CD4-positive, alpha-beta T cell (primary cell): ENCODE measurements at places on chromosomes 1 and 21. TPM values are rescaled to one million over a fixed set of nuclear protein-coding genes. Genes with fewer than 3 reads are reported as not detected.

DNA sequence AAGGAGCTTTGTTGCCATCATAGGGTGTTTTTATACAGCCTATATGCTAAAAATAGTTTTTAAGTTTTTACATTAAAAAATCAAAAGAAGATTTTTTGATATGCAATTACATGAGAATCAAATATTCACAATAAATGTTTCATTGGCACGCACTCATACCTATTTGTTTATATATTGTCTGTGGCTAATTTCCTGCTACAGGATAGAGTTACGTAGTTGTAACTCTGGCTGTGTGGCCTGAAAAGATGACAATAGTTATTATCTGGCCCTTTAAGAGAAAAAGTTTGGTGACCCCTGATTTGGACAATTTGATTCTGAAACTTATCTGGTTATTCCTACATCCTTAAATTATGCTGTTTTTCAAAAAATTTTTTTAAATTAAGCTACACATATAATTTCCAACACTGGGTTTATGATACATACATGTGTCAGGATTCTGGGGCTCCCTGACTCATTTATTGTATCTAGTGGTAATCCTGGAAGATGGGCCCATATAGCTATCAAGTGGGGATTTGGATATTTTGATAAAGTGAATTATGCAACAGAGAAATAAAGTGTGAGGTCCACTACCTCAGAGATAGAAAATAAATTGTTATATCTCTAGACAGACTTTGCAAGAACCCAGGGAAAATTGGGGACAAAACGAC lies 370.2 kb upstream of the LYPLAL1 start:
- H3K4me1 ChIP-seq: no peaks in the 10 kb centered on the region
- no peaks in the 10 kb centered on the region for H3K36me3 ChIP-seq
- DNase-seq: no peak
- H3K27me3 ChIP-seq: no peaks in the 10 kb centered on the region

GRCh38 chr1:57341721-57342120 lies 82.1 kb downstream of the DAB1 start:
- H3K27me3 ChIP-seq: no peaks in the 10 kb centered on the region
- no peaks in the 10 kb centered on the region for H3K36me3 ChIP-seq
- H3K4me3 ChIP-seq: no peak overlapping the region
- DNase-seq: no peak
- no peaks in the 10 kb centered on the region for H3K4me1 ChIP-seq

GRCh38 chr1:222814536-222815439 lies at the start of gene DISP1:
Gene DISP1 (plus strand): TSS chr1:222815039. CDS start chr1:222942824, 127,785 bp downstream.
- H3K4me1 ChIP-seq: peaks cover 17% of the 10 kb centered on the region
- no peaks in the 10 kb centered on the region for H3K36me3 ChIP-seq
- peak; percentile 88 for DNase-seq
- no peaks in the 10 kb centered on the region for H3K27me3 ChIP-seq

DNA sequence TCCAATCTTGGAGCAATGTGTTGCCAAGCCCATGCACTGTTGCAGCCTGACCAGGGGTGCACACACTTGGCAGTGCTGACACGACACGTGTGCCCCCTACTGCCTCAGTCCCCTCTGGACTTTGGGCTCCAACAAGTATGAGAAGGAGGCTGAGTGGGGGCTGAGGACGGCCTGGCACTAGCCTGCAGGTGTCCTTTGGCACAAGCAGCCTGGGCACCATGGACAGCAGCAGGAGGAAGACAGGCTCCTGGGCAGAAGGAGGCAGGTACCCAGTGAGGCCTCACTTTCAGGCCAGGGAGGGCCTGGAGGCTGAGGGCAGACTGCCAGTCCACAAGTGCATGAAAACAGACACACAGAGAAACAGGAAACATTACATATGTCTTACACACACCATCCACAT lies 1702.9 kb upstream of the B3GALT2 start:
- no peak overlapping the region for H3K4me3 ChIP-seq
- no peaks in the 10 kb centered on the region for H3K36me3 ChIP-seq
- no peak overlapping the region for H3K27ac ChIP-seq

DNA sequence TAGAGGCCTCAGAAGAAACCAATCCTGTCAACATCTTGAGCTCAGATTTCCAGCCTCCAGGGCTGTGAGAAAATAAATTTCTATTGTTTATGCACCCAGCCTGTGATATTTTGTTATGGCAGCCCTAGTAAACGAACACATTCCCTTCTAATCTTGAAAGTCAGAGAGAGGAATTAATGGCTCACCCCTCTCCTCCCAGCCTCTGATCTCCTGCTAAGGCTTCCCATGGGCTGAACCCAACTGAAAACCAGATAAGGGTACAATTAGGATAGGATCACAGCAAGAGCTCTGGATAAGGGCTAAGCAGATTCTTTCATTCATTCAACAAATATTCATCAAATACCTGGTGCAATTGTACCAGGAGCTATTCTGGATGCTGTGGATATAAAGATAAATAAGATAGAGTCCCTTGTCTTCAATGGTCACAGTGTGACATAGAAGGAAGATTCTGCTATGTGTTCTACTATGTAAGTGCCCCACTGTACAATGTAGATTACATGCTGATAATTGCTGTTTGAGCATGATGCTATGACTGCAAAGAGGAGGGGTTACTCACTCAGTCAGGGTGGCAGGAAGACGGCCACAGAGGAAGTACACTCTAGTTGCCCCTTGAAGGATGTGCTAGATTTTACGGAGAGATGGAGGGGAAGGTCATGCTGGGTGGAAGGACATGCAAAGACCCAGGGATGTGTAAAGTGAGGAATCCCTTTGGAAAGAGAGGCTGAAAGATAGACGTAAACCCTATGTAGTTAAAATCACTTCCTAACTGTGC lies 203.3 kb upstream of the JUN start:
- H3K27ac ChIP-seq: no peak overlapping the region
- H3K36me3 ChIP-seq: no peaks in the 10 kb centered on the region
- peaks cover 11% of the 10 kb centered on the region for H3K4me1 ChIP-seq
- no peaks in the 10 kb centered on the region for H3K27me3 ChIP-seq
- no peak overlapping the region for H3K4me3 ChIP-seq

DNA sequence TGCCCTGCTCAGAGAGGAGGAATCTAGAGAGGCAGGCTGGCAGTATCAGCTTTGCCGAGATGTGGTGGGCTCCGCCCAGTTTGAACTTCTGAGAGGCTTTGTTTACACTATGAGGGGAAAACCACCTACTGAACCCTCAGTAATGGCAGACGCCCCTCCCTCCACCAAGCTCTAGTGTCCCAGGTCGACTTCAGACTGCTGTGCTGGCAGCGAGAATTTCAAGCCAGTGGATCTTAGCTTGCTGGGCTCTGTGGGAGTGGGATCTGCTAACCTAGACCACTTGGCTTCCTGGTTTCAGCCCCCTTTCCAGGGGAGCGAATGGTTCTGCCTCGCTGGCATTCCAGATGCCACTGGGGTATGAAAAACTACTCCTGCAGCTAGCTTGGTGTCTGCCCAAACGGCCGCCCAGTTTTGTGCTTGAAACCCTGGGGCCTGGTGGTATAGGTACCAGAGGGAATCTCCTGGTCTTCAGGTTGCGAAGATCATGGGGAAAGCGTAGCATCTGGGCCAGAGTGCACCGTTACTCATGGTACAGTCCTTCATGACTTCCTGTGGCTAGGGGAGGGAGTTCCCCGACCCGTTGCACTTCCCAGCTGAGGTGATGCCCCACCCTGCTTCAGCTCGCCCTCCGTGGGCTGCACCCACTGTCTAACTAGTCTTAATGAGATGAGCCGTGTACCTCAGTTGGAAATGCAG lies 43.6 kb downstream of the C21orf91 start:
- peak overlapping the region; percentile 34 for H3K4me3 ChIP-seq
- peaks cover 26% of the 10 kb centered on the region for H3K4me1 ChIP-seq
- peak overlapping the region; percentile 56 for H3K27ac ChIP-seq
- no peaks in the 10 kb centered on the region for H3K36me3 ChIP-seq

DNA sequence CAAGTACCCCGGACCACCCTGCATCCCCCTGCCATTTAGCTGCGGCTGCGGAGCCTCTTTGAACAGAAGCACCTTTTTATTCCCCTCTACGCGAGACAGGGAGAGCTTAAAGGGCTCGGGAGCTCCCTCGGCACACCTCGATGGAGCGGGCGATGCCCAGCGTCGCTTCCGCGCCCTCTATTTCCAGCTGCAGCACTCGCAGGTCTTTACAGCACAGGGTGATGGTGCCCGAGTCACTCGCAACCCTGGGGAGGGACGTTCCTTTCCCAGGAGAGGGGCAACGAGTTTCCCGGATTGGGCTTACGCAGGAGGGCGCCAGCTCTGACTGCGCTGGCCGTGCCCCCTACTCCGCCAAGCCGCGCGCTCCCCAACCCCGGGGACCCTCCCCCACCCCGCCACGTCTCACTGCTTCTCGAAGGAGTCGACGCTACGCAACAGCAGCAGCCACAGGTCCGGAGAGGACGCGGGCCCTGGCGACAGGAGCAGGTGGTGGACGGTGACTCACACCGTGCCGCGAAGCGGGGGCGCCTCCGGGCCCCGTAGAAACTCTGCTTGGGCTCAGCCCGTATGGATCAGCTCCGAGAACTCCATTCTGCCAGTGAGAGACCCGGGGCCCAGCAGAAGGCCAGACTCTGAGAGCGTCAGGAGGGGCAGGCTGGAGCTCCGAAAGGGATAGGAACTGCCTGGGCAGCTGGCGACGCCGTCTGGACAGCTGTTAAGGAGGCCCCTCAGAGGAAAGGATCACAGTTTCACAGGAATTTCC lies 5.8 kb upstream of the FAM167B start:
- no peak for DNase-seq
- peak overlapping the region; percentile 90 for H3K4me3 ChIP-seq
- H3K36me3 ChIP-seq: no peaks in the 10 kb centered on the region
- H3K27me3 ChIP-seq: no peaks in the 10 kb centered on the region

DNA sequence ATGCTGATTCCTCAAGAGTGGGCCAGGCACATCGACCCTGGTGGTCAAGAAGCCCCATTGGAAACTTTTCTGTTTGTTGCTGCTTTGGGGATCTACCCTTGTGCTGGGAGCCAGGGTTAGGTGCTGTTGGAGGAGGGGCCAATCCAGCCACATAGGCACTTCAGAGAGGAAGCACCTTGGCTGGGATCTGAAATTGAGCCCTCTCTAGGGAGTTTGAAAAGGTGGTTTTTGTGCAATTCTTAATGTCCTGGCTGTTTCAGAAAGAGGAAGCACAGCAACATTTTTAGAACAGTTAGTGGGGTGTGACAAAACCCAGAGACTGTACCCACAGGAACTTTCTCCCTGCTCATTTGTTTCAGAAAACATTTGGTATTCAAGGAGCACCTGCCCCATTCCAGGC lies 17.2 kb upstream of the BEND5 start:
- H3K4me1 ChIP-seq: no peaks in the 10 kb centered on the region
- H3K36me3 ChIP-seq: no peaks in the 10 kb centered on the region
- no peaks in the 10 kb centered on the region for H3K27me3 ChIP-seq
- DNase-seq: no peak

GRCh38 chr1:59331686-59332620 lies 35.1 kb downstream of the FGGY start:
- no peaks in the 10 kb centered on the region for H3K27me3 ChIP-seq
- DNase-seq: no peak
- peaks cover 11% of the 10 kb centered on the region for H3K4me1 ChIP-seq
- H3K4me3 ChIP-seq: no peak overlapping the region

GRCh38 chr1:44442791-44443190 lies 37.7 kb downstream of the RNF220 start:
- no peaks in the 10 kb centered on the region for H3K36me3 ChIP-seq
- no peak for DNase-seq
- no peaks in the 10 kb centered on the region for H3K4me1 ChIP-seq
- H3K27me3 ChIP-seq: no peaks in the 10 kb centered on the region
- H3K27ac ChIP-seq: no peak overlapping the region

- H3K4me3 ChIP-seq: no peak overlapping the region
- no peak overlapping the region for H3K27ac ChIP-seq
These were observed 286.4 kb downstream of the PTBP2 start for GRCh38 chr1:97007840-97008604.

- H3K4me1 ChIP-seq: peaks cover 41% of the 10 kb centered on the region
- peak overlapping the region; percentile 6 for H3K4me3 ChIP-seq
- DNase-seq: peak; percentile 21
- no peaks in the 10 kb centered on the region for H3K36me3 ChIP-seq
- no peaks in the 10 kb centered on the region for H3K27me3 ChIP-seq
These were observed 2.4 kb upstream of the NFIA start for GRCh38 chr1:61079898-61080336.

DNA sequence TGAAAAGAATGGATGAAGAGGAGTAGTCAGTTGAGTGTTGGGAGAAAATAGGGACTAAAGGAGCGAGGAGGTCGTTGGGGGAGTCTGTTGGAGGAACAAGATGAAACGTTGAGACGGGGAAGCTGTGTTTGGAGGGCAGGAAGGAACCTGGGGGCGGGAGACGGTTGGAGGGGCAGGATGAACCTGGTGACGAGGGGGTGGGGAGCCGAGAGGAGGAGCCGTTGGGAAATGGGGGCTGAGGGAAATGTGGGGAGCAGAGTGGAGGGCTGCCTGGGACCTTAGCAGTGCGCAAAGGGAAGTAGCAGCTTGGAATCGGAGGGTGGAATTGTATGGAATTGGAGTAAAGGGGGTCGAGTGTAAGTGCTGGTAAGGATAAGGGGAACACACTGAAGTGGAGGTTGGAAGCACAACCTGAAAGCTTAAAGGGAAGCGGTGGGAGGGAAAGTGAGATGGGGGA lies 630 bp downstream of the MTF2 start:
- peak overlapping the region; percentile 86 for H3K4me3 ChIP-seq
- no peak for DNase-seq

DNA sequence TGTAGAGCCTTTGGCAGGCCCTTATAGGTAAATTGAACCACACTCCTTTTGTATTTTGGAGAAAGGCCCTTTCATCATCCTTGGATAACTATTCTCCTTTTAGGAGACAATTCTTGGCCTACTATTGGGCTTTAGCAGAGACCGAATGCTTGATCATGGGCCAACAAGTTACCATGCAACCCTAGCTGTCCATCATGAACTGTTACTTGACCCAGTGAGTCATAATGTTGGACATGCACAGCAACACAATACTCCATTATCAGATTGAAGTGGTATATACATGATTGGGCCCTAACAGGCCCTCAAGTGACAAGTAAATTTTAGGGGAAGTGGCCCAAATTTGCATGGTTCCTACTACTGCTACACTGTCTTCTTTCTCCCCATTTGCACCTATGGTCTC lies 84.4 kb downstream of the CATSPERE start:
- H3K27me3 ChIP-seq: no peaks in the 10 kb centered on the region
- no peaks in the 10 kb centered on the region for H3K4me1 ChIP-seq
- H3K4me3 ChIP-seq: no peak overlapping the region
- DNase-seq: no peak

GRCh38 chr1:37561133-37562132 lies 4.7 kb downstream of the DNALI1 start:
- H3K4me1 ChIP-seq: no peaks in the 10 kb centered on the region
- no peaks in the 10 kb centered on the region for H3K27me3 ChIP-seq
- no peak overlapping the region for H3K27ac ChIP-seq
- no peak overlapping the region for H3K4me3 ChIP-seq

GRCh38 chr1:4797016-4797410 lies 142.6 kb downstream of the AJAP1 start:
- H3K27ac ChIP-seq: no peak overlapping the region
- H3K27me3 ChIP-seq: no peaks in the 10 kb centered on the region
- no peak overlapping the region for H3K4me3 ChIP-seq

Gene ALDH9A1
- total RNA-seq: 33.9 TPM

Gene CLEC20A
- total RNA-seq: not detected

Gene TRPM2
- 1.9 TPM for total RNA-seq

Gene PMF1
- total RNA-seq: 58.0 TPM

Gene LRRC38
- not detected for total RNA-seq

Gene STIL
- 2.1 TPM for total RNA-seq

Gene ADAMTS5
- total RNA-seq: not detected

Gene EPS8L3
- not detected for total RNA-seq

Gene AADACL4
- not detected for total RNA-seq
